Mesenchymal stem cell (in vitro differentiated cells and primary cell): ENCODE measurements at places on chromosomes 3 and 15.

DNA sequence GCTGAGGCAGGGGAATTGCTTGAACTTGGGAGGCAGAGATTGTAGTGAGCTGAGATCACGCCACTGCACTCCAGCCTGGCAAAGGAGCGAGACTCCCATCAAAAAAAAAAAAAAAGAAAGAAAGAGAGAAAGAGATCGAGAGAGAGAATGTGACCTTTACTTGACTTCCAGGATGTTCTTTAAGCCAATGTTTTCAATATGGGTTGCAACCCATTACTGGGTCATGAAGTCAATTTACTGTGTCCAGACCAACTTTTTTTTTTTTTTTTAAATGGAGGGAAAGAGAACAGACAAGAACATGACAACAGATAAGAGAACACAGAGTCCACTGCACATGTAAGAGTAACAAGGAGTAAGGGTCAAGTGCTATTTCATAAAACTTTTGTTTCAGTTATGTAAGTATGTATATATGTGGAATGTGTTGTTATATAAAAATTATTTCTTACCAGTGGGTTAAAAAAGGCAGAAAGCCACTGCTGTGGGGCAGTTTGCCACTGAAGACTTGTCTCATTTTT lies 29.8 kb downstream of the RAB8B start:
- no peak overlapping the region for H3K27ac ChIP-seq
- no peak overlapping the region for H3K4me3 ChIP-seq
- H3K36me3 ChIP-seq, result peaks cover 8% of the 10 kb centered on the region
- DNase-seq, result no peak
- H3K4me1 ChIP-seq, result peaks cover 5% of the 10 kb centered on the region

- H3K27ac ChIP-seq, result no peak overlapping the region
- H3K4me1 ChIP-seq, result no peaks in the 10 kb centered on the region
- DNase-seq, result no peak
- no peaks in the 10 kb centered on the region for H3K27me3 ChIP-seq
These were observed 473.4 kb downstream of the TBL1XR1 start for GRCh38 chr3:176723758-176724393.

- peaks cover 14% of the 10 kb centered on the region for H3K27me3 ChIP-seq
- no peaks in the 10 kb centered on the region for H3K36me3 ChIP-seq
- no peak for DNase-seq
- H3K27ac ChIP-seq, result no peak overlapping the region
These were observed 24.1 kb downstream of the GABRA5 start for GRCh38 chr15:26890988-26891387.

- H3K36me3 ChIP-seq, result peaks cover 87% of the 10 kb centered on the region
- H3K4me3 ChIP-seq, result no peak overlapping the region
- H3K4me1 ChIP-seq, result peaks cover 8% of the 10 kb centered on the region
- DNase-seq, result peak; percentile 51
- H3K27me3 ChIP-seq, result no peaks in the 10 kb centered on the region
These were observed 18.5 kb upstream of the C3orf62 start for GRCh38 chr3:49295489-49296058.

GRCh38 chr15:74630284-74631086 lies 14.8 kb downstream of the CLK3 start:
- no peak overlapping the region for H3K4me3 ChIP-seq
- no peaks in the 10 kb centered on the region for H3K4me1 ChIP-seq
- H3K36me3 ChIP-seq, result peaks cover 95% of the 10 kb centered on the region
- no peak for DNase-seq
- no peak overlapping the region for H3K27ac ChIP-seq

- DNase-seq, result no peak
- no peaks in the 10 kb centered on the region for H3K36me3 ChIP-seq
- no peaks in the 10 kb centered on the region for H3K4me1 ChIP-seq
- no peak overlapping the region for H3K27ac ChIP-seq
- no peak overlapping the region for H3K4me3 ChIP-seq
- no peaks in the 10 kb centered on the region for H3K27me3 ChIP-seq
These were observed 352.6 kb downstream of the CGGBP1 start for GRCh38 chr3:87706176-87706575.

DNA sequence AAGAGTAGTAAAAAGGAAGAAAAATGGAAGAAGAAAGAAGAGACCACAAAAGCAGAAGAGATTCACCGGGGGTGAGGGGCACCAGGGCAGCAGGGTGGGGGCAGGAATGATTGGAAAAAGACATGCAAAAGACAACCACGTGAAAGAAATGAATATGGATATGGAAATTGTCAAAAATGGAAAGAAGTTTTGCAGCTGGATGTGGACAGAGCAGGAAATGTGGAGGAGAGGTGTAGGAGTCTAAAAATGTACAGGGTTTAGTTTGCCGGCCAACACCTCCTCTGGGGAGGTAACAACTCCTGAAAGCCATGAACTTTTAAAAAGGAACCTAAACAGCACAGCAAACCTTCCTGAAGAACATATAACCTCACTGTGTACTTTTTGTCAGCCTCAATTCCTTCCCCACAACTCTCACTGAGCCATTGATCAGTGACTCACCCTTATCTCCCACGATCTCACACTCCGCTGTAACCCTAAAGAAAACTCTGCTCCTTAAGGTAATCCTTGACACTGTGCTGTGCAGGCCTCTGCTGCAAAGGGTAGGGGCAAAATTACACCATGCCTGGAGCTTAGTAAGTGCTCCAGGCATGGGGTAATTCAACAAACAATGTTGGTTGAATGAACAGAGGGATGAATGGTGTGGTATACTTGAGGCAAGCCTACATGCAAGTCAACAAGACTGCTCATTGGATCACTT lies 100.2 kb upstream of the BOC start:
- H3K4me1 ChIP-seq, result peaks cover 2% of the 10 kb centered on the region
- no peaks in the 10 kb centered on the region for H3K27me3 ChIP-seq
- no peak overlapping the region for H3K27ac ChIP-seq
- H3K36me3 ChIP-seq, result no peaks in the 10 kb centered on the region
- DNase-seq, result peak; percentile 68

GRCh38 chr3:150876611-150877265 lies 28.5 kb downstream of the MINDY4B start:
- peaks cover 1% of the 10 kb centered on the region for H3K4me1 ChIP-seq
- no peak for DNase-seq
- no peak overlapping the region for H3K4me3 ChIP-seq
- peaks cover 4% of the 10 kb centered on the region for H3K27me3 ChIP-seq
- no peak overlapping the region for H3K27ac ChIP-seq
- no peaks in the 10 kb centered on the region for H3K36me3 ChIP-seq

DNA sequence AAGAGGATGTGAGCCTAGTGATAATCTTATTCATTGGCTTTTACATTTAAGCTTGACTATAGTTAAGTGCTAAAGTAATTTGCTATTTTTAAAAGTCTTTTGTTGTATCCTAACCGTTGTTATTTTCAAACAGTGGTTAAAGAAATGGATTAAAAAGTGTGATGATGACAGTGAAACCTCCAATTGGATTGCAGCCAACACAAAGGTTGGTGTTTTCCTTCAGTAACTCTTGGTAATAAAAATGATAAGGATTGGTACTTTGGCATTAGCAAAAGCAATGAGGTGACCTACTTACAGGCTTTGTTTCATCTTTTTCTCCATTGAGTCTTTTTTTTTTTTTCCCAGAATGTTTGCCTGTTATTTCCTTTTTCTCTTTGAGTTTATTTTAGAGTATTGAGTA lies 87.5 kb upstream of the GOLGA6B start:
- H3K27me3 ChIP-seq, result no peaks in the 10 kb centered on the region
- DNase-seq, result no peak
- H3K27ac ChIP-seq, result no peak overlapping the region
- H3K36me3 ChIP-seq, result peaks cover 8% of the 10 kb centered on the region
- H3K4me1 ChIP-seq, result no peaks in the 10 kb centered on the region

DNA sequence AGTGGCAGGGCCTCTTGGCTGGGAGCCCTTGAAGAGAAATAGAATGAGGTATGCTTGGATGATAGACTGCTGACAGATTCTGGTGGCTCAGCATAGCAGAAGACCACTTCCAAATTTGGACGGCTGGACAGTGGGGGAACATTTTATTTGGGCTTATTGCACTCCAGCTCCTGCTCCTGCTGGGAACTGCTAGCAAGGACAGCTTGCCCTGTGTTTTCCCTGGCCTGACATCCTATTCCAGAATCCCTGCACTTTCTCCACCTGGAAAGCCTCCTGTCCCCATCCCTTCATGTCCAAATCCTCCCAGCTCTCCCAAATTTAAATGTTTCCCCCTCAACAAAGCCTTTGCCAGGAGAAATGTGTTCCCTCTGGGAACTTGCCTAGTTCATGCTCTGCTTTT lies 9.8 kb upstream of the COLQ start:
- no peak for DNase-seq
- peaks cover 6% of the 10 kb centered on the region for H3K36me3 ChIP-seq
- no peak overlapping the region for H3K27ac ChIP-seq
- no peaks in the 10 kb centered on the region for H3K27me3 ChIP-seq
- no peaks in the 10 kb centered on the region for H3K4me1 ChIP-seq
- H3K4me3 ChIP-seq, result no peak overlapping the region

DNA sequence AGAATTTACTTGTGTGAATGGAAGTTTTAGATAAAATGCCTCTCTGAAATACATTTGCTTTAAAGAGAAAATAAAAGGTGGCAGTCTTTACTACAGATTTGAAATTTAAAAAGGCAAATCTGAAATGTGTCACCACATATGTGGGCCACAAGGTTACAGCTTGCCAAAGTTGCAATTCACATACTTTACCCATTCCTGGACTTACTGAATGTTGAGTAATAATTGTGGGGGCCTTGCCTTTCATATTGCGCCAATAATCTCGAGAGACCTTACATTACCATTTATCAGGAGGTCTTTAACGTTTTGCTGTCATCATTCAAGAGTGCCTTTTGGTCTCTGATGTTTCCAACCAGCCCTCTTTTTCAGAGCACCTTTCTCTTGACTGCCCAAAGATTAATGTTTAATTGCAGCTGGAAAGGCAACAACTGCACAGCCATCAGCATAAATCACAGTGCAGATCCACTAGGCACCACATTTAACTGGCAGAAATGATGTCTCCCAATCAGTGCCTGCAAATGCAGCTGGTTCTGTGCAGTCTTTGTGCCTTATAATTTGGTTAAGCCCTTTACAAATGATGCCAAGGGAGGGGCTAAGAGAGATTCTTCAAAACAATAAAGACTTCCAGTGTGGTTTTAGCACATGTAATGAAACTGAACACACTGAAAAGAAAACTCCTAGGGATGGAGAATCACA lies 206.8 kb downstream of the MAGI1 start:
- H3K27me3 ChIP-seq, result no peaks in the 10 kb centered on the region
- peaks cover 2% of the 10 kb centered on the region for H3K4me1 ChIP-seq
- no peaks in the 10 kb centered on the region for H3K36me3 ChIP-seq

- no peaks in the 10 kb centered on the region for H3K36me3 ChIP-seq
- no peak overlapping the region for H3K27ac ChIP-seq
- no peak for DNase-seq
- H3K4me1 ChIP-seq, result no peaks in the 10 kb centered on the region
These were observed 94.2 kb downstream of the TNIK start for GRCh38 chr3:171366043-171366442.

DNA sequence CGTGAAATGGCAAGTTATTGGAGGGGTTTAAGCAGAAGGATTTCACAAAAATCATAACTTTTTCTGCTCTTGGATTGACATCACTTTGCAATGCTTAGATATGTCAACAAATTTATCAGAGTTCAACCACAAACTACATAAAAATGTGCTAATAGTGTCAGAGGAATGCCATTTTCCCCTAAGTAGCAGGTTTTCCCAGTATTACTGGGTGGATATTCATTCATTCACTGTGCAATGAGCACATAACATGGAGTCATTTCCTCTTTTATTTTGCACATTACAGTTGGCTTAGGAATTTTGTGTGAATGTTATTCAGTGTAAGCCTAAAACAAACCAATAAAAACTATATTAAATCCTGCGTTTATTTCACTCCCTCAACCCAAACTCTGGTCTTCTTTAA lies 537.3 kb upstream of the MCTP2 start:
- DNase-seq, result no peak
- no peaks in the 10 kb centered on the region for H3K36me3 ChIP-seq
- H3K4me3 ChIP-seq, result no peak overlapping the region
- no peaks in the 10 kb centered on the region for H3K27me3 ChIP-seq

GRCh38 chr3:24748520-24748919 lies 253.9 kb upstream of the THRB start:
- H3K4me3 ChIP-seq, result no peak overlapping the region
- H3K27ac ChIP-seq, result no peak overlapping the region
- no peaks in the 10 kb centered on the region for H3K27me3 ChIP-seq
- no peaks in the 10 kb centered on the region for H3K4me1 ChIP-seq
- no peaks in the 10 kb centered on the region for H3K36me3 ChIP-seq
- DNase-seq, result no peak

DNA sequence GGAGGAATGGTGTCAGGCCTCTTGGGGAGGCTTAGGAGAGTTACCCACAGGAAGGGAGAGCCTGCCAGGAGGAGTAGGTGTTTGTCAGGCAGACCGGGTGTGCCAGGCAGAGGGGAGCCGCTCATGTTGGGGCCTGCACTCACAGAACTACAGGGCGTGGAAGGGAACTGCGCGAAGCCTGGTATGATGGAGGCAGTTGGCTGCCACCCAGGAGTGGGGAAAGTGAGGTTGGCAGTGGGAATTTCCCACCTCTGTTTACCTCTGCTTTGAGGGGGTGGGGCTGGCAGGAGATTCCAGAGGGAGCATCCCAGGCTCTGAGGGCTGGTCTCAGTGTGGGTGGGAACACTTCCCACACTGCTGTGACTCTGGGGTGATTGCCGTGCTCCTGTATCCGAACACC lies 99.9 kb downstream of the SLCO3A1 start:
- no peak overlapping the region for H3K27ac ChIP-seq
- H3K4me1 ChIP-seq, result no peaks in the 10 kb centered on the region
- no peaks in the 10 kb centered on the region for H3K36me3 ChIP-seq
- DNase-seq, result no peak
- H3K4me3 ChIP-seq, result no peak overlapping the region
- H3K27me3 ChIP-seq, result no peaks in the 10 kb centered on the region

DNA sequence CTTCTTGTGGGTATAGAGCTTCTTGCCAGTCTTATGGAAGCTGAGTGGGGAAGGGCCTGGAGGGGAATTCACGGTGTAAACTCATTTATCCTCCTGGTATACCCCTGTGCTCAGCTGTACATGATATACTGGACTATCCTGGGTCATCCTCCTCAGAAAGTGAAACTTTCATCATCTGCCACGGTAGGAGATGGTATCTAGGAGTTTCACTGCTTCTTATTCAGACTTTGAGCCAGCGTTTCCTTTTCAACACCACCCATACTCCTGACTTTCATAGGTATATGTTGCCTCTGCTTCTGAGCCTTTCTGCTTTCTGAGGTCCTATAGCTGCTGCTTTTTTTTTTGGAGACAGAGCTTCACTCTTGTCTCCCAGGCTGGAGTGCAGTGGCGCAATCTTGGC lies 15.6 kb downstream of the SENP5 start:
- DNase-seq, result peak; percentile 10
- peaks cover 7% of the 10 kb centered on the region for H3K36me3 ChIP-seq
- no peak overlapping the region for H3K4me3 ChIP-seq

GRCh38 chr3:193157051-193157450 lies 84.0 kb upstream of the PLAAT1 start:
- H3K27ac ChIP-seq, result no peak overlapping the region
- H3K27me3 ChIP-seq, result no peaks in the 10 kb centered on the region
- no peak overlapping the region for H3K4me3 ChIP-seq
- no peaks in the 10 kb centered on the region for H3K36me3 ChIP-seq
- no peak for DNase-seq
- H3K4me1 ChIP-seq, result no peaks in the 10 kb centered on the region
